Peyer's patch (tissue), 4 donors: ENCODE measurements at places on chromosomes 11 and 22.

DNA sequence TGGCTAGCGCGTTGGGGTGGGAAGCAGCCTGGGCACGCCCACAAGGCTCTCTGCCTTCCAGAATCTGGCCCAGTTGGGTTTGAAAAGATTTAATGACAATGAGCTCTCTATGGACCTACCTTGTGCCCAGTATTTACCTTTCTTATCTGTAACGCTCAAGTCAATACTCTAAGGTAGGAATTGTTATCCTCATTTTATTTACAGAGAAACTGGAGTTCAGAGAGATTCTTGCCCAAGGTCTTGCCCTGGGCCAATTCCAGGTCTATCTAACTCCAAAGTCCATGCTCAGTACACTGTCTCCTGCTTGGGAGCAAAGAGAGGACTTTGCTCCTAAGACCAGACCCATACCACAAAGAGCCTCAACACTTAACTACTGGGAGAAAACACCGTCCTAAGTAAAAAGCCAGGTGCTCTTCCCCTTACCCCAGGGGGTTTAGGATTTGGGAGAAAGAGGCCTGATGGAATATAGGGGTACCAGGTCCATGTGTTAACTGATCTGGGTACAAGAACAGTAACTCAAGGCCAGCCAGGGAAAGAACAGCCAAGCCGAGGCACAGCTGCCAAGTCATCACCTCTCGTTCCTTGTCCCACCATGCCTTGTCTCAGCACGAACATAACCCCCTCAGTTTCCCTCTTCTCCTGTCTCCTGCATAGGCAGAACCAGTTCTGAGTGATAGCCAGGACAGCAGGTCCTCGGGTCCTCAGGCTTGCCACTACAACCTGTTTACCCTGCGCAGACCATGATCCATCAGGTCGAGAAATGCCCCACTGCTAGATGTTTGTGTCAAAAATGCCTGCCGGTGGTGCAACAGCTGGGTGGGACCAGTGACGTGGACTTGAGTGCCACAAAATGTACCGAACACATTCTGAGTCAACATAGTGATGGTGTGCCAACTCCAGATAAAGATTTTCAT lies 14.6 kb downstream of the APOA4 start:
- DNase-seq: peak; percentile 75

DNA sequence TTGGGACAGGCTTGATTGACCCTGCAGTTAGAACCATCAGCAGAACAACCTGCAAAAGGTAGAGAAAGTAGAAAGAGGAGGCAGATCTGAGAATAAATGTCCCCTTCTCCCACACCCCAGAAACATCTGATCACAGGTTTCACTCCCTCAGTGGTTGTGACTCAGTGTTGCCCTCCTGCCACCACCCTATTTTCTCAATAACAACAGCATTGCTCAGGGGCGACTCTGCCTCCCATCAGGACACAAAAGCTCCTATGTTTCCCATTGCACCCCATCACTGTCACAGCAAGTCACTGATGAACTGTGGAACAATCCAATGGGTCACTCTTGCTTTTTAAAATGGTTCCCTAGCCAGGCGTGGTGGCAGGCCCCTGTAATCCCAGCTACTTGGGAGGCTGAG lies 110.2 kb downstream of the RASSF10 start:
- no peak for DNase-seq

DNA sequence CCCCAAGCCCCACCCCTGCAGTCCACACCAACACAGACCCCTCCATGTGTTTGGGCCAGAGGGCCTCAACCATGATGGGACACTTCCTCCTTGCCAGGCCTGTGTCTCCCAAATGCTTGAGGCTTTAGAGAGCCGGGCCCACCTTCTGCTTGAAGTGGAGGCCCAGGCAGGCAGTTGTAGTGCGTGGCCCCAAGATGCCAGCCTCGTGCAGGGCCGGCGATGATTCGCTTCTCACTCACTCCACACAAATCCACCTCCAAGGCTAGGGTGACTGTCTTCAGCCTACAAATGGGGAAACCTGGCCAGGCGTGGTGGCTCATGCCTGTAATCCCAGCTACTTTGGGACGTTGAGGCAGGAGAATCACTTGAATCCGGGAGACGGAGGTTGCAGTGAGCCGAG lies 5.7 kb downstream of the PRR5 start:
- DNase-seq: no peak

DNA sequence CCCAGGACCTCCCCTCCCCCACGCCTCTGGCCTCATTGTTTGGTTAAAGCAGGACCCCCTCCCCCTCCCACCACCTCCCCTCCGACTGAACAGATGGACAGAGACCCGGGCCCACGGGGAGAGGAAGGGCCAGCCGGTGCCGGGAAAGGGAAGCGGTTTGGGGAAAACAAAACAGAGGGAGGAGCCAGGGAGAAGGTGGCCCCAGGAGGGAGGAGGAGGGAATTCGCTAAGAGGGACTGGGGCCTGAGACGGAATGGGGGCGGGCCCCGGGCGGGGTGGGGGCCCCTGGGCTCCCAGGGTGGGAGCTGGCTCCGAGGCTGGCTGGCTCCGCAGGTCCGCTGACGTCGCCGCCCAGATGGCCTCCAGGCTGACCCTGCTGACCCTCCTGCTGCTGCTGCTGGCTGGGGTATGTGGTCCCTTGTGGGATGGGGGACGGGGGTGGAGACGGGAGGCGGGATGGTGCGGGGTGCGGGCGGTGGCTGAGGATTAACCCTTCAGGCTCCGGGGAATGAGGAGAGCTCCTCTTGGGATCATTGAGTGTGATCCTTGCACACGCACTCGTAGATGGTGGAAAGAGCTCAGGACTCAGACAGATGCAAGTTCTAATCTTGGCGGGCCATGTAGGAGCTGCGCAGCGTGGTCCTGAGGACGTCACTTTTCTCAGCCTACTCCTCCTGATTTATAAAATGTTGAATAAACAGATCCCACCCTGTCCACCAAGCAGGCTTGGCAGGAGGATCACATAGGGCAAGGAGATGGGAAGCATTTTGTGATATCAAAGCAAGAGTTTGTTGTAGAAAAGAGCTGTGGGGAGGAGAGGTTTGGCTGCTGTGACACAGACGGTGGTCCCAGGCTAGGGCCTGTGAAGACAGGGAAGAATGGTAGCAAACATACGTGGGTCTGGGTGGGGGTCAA lies 688 bp downstream of the SERPING1 start:
- DNase-seq: peak; percentile 69

DNA sequence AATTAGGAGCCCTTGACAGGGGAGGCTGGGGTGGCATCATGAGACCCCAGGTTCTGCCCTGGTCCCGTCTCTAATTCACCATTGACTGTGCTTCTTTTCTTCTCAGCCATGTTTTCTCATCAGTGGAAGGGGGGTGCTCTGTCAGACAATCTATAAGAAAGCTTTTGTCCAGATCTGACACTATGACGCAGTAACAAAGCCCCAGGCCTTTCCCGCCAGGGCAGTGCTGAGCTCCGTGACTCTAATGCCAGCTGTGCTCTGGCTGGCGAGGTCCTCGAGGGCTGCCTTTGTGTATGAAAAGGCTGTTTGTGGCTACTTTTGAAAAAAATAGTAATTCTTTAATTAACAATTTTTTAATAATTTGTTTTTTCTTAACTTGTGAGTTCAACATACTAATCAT lies 3.2 kb downstream of the CD6 start:
- no peak for DNase-seq

GRCh38 chr11:130606178-130606577 lies 157.7 kb downstream of the ADAMTS15 start:
- DNase-seq: no peak

DNA sequence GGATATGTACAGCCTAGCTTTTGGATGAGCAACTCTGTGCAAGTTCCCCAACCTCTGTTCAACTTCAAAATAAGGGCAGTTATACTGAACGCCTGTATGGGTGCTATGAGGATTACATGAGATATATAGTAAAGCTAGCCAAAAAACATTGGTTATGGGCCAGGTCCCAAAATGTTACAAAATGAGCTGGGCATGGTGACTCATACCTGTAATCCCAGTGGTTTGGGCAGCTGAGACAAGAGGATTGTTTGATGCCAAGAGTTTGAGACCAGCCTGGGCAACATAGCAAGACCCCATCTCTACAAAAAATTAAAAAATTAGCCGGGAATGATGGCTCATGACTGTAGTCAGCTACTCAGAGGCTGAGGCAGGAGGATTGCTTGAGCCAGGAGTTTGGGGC lies 118.4 kb downstream of the TEAD1 start:
- no peak for DNase-seq

DNA sequence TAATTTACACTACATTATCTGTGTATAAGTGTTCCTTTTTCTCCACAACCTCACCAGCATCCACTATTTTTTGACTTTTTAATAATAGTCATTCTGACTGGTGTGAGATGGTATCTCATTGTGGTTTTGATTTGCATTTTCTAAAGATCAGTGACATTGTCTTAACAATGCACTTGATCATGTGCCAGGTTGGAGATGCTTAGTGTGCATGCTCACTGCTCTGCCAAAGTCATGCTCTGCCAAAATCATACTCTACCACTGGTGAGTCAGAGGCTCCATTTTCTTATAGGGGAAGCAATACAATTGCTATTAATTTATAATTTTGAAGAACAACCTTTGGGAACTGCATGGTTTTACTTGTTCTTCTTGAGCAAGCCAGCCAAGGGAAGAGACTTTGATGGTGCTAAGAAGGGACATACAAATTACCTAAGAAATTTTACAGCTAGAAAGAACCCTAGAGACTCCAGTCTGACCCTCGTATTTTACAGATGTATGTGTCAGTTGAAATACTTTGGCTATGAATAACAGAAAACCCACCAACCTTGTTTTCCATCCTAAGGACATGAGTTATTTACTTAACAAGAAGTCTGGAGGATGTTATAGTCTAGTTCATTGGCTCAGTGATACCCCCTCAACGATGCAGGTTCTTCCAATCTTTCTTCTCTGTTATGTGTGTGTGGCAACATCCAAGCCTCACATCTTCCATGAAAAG lies 368.9 kb downstream of the DDX10 start:
- no peak for DNase-seq

DNA sequence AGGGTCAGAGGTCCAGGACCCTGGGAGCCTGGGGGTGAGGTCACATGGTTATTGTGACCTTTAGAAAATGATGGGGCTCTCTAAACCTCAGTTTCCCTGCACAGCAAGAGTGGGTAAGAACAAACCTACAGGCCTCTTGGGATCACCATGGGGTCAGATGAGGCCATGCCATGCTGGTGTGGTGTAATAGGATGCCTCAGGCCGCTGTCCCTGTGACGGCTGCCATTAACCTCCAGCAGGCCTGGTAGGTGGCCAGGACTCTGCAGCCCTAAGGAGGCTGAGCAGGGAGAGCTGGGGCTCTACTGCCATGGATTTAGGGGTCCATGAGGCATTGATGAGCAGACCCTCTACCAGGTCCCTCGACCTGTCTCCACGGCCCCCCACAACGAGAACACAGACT lies 265.5 kb downstream of the CTTN start:
- no peak for DNase-seq

- DNase-seq: peak; percentile 45
Observed at GRCh38 chr22:39148026-39148726, 4.3 kb downstream of the CBX7 start.

DNA sequence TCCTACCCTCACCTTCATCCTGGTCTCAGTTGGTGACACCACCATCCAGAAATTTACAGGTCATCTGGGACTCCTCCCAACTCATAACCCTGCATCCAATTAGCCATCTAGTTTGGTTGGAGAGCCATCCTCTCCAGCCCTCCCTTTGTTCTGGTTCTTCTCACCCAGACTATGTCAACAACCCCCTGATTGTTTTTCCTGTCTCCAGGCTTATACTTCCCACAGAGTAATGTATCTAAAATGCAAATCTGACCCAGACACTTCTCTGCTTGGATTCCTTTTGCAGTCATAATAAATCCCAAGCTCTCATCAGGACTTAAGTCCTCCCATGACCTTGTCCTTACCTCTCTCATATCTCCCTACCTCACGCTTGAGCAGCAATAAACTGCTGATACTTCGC lies 3.0 kb downstream of the TTC12 start:
- DNase-seq: no peak

DNA sequence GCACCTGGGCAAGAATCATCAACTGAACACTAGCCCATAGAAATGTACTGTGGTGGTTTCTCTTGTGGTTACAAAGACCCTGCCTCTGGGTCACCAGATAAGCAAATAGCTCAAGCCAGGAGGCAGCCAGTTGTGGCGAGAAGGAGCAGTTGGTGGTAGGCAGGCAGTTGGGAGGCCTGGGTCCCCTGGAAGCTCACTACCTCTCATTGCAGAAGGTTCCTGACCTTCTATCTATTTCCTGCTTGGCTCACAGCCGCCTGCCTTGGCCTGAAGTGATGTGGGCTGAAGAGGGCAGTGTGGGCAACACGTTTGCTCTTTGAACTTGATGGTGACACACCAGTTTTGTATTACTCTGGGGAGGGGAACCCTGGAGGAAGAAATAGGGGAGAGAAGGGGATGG lies 34.7 kb downstream of the NECTIN1 start:
- DNase-seq: peak; percentile 76

DNA sequence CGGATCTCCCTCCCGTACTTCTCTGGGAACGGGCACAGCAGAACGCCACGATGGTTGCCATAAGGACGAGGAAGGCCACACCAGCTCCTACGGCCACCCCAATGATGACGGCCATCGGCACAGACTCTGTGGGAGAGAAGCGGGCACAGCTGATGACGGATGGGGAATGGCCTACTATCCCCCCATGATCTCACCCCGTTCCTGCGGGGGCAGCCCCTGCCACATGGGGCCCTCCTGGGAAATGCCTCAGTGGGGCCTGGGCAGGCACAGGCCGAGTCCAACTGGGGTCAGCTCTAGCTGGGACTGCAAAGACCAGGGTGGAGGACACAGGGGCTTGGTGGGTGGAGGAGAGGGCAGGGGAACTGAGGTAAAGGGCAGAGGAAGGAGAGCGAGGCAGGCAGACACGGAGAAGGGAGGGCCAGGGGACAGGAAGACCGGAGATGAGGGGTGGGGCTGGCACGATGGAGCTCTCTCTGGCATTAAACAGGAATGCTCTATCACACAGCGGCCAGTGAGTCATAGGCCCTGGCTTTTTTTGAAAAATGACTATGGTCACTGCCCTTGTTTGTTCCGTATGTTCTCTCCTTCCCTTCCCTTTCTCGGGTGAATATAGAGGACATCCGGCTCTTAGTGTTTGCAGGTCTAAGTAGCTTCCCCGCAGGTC lies 76.0 kb downstream of the ST3GAL4 start:
- no peak for DNase-seq

GRCh38 chr11:117546431-117547194 lies 219.0 kb downstream of the CEP164 start:
- no peak for DNase-seq

DNA sequence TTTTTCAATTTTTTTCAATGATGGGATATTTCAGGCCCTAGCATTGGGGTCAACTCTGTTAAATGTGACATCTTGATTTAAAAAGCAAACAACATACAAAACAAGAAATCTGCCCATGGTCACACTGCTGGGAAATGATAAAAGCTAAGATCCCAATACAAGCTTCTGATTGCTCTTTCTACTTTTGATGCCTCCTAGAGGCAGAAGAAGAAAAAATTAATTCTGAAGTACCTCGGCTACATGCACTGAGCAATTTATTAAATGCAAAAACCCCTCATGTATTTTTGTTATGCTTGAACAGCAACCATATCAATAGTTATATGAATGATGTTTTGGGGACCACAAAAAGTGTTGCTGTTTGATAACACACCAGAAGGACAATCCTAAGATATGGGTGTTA lies 342.1 kb upstream of the NARS2 start:
- DNase-seq: no peak
